NCI-H1092 (cell line): ENCODE measurements at places on chromosomes 16 and 17.

DNA sequence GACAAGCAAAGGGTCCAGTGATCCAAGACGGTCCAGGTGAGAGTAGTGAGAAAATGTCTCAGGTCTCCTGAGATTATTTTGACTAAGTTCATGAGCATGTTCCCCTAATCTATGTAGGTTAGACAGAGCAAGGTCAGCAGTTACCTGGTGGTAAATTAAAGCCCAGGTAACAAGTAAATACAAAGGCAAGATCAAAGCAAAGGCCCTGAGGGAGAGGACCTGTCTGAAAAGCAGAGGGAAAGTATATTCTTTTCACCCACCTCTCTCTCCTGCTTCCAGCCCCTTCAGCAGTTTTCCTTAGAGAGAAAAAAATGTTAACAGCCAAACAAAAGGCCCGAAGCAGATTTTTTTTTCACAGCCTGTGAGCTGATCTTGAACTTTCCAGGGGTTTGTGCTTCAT lies 302.7 kb downstream of the MAP2K6 start:
- DNase-seq: no peak

GRCh38 chr17:77146246-77146632 lies 5.5 kb downstream of the SEC14L1 start:
- DNase-seq: no peak

GRCh38 chr17:45332989-45333701 lies 16.3 kb upstream of the MAP3K14 start:
- no peak for DNase-seq

DNA sequence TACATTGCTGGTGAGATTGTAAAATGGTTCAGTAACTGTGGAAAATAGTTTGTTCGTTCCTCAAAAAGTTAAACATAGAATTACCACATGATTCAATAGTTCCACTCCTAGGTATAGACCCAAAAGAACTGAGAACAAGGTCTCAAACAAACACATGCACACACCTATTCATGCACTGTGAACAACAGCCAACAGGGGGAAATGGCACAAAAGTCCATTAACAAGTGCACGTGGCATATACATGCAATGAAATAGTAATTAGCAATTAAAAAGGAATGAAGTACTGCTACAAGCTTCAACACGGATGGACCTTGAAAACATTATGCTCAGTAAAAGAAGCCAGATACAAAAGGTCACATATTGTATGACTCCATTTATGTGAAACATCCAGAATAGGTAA lies 23.8 kb downstream of the SDK2 start:
- no peak for DNase-seq

- DNase-seq: no peak
These were observed 4.7 kb upstream of the KAT7 start for GRCh38 chr17:49783791-49784190.

GRCh38 chr16:51057969-51058337 lies 93.1 kb downstream of the SALL1 start:
- DNase-seq: no peak
